RKO (cell line): ENCODE measurements at places on chromosomes 2 and 18.

DNA sequence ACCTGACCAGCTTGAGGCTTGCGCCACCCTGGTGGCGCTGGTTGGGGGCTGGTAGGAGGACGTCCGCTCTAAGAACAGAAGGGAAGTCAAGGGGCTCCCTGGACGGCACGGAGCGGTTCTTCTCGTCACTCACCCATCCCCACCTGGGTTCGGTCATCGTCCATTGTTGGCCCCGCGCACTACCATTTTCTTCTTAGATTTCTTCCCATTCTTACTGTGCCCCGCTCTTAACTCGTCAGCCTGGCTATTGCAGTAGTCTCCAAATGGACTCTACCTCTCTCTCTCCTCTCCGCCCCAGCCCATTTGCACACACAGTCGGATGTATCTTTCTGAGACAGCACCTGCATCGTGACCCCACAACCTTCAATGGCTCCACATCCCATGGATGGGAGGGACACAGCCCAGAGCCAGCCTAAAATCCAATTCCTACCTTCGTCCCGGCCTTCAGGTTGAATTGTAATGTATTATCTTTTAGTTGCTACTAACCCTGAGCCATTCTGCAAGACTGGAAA, 814 bp upstream of the RAB1A start:
- no peak for DNase-seq

GRCh38 chr2:18551169-18551568, 9.3 kb downstream of the RDH14 start:
- DNase-seq: no peak

GRCh38 chr2:185738679-185739472, at the start of gene FSIP2:
TSS of gene FSIP2 (plus strand) at chr2:185738804. CDS start at chr2:185738895, 91 bp downstream.
- DNase-seq: no peak

DNA sequence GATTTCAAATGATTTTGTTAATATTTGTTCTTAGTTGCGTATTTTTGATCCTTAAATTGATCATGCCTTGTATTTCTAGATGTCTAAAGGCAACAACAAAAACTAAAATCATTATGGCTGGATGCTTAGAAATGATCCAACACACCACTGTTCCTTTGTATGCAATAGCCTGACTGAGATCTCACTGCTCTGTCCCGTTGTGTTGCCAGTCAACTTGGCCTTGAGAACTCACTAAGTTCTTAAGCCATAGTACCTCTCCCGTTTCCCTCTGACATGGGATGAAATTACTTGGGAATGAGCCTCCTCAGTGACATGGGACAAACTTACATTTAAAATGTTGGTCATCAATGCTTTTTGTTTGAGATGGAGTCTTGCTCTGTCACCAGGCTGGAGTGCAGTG, 222.0 kb upstream of the HS6ST1 start:
- no peak for DNase-seq

- no peak for DNase-seq
Measured at GRCh38 chr2:236643480-236643879, 73.9 kb downstream of the ACKR3 start.

- peak; percentile 42 for DNase-seq
Measured at GRCh38 chr18:21897811-21898210, 157.2 kb downstream of the MIB1 start.

DNA sequence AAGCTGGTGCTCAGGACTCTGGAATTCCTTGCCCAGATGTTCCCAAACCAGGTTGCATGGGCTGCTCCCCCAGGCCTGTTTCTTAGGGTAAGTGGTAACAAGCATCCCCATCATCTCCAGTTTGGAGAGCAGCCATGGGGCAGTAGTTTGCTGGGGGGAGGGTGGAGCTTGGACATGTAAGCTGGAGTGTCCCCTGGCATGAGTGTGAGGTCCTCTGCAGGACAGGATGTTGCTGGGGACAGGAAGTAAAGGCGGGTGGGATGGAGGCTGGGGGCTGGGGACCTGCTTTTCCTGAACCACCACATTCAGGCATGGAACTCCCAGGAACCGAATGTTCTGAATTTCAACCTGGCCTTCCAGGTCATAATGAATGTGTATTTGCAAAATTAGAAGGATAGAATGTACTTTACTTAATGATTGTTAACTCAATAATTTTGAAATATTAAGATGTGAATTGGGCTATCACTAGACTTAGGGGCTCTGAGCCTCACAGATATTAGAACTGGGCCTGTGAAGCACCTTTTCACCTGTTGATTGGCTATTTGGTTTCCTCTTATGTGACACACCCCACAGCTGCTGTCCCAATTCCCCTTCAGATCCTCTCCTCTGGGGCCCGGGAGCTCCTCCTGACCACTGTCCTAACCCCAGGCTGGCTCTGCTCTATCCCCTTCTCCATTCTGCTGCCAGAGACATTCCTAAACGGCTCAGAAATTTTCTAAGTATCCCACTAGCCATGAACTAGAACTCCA, 66.4 kb upstream of the EPAS1 start:
- DNase-seq: no peak

DNA sequence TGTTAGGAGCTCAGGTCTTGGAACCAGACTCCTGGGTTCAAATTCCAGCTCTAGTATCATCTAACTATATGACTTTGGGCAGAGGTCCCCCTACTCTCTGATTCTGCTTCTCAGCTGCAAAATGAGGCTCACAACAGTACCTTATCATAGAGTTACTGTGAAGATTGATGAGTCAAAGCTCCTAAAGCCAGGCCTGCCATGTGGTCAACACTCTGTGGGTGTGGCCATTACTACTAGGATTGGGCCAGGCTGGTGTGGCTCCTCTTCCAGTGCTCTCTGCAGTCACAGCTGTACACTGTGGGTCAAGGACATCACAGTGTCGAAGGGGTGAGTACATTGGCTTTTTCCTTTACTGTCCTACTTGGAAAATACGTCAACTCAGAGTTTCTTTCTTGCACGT, 22.6 kb downstream of the CAPN13 start:
- no peak for DNase-seq

DNA sequence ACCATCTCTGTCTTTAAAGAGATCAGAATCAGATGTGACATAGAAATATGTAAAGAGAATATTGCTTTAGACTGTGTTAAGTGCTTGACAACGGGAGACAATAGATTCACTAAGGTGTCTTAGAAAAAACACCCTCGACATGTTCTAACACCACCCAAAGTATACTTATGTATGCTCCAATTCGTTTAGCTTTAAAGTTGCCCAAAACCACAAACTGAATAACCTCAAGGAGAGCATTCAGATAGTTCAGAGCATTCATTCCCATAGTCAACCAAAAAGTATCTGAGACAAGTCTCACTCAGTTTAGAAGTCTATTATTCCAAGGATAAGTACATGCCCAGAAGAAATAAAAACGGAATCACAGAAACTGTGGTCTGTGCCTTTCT, 96.4 kb downstream of the KYNU start:
- DNase-seq: no peak
